IPS-NIHi11 (cell line): ENCODE measurements at places on chromosomes 4 and X.

GRCh38 chr4:88757776-88758175, 60.1 kb upstream of the NAP1L5 start:
- no peak for DNase-seq

- peak; percentile 54 for DNase-seq
Measured at GRCh38 chr4:3781193-3781886, 15.2 kb downstream of the ADRA2C start.

GRCh38 chr4:187227907-187228704, 504.4 kb upstream of the FAT1 start:
- DNase-seq, result no peak

- no peak for DNase-seq
Measured at GRCh38 chr4:122536001-122536400, 79.5 kb upstream of the IL2 start.

DNA sequence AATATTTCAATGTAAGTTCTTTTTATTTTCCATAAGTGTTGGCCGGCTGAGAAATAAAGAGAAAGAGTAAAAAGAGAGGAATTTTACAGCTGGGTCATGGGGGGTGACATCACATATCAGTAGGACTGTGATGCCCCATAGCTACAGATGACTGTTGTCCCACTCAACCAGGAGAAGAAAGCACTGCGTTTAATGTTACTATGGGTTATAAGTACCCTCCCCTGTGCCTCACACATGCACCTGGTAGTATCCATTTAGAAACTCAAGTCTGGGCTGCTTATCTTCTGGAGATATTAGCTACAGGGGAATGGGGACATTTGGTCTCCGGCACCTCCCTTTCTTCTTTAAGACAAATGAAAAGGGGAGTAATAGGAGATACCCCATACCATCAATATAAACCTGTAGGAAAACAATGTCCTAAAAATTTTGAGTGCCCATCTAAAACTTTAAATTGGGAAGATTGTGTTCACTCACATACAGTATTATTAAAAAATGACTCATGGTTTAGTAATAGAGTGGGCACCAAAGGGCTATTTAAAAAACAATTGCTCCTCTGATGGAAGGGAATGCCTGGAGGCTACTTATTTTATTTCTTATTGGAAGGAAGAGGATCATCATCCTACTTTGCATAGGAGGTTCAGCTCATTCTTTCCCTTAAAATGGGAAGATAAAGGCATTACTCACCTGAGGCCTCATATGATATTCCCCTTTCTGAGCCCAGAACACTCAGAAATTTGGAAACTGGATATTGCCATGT, 18.2 kb downstream of the UGT2B11 start:
- no peak for DNase-seq

GRCh38 chrX:16807976-16808542, 21.8 kb downstream of the TXLNG start:
- no peak for DNase-seq

GRCh38 chr4:26319949-26320537, 771 bp upstream of the RBPJ start:
- no peak for DNase-seq

GRCh38 chr4:147909225-147909624, 177.3 kb downstream of the ARHGAP10 start:
- peak; percentile 20 for DNase-seq

GRCh38 chr4:98828801-98829200, 100.1 kb downstream of the EIF4E start:
- DNase-seq, result peak; percentile 15

DNA sequence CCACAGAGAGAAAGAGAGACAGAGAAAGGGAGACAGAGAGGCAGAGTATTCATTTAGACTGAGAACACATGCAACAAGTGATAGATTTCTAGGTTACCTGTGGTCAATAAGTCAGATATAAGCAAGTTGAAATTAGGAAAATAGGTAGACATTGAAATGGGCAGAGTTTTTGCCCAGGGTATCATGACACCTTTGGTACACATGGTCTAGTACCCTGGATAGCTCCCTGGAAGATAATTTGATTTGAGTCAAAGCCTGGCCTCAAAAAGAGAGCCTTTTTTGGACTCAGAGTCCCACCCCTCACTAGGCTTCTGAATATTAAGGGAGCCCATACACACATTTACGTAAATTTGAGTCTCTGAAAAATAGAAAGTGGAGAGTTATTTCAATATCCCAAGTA, 4.0 kb upstream of the RPS6KA6 start:
- no peak for DNase-seq

GRCh38 chrX:118570209-118570608, 74.6 kb downstream of the DOCK11 start:
- DNase-seq, result no peak

DNA sequence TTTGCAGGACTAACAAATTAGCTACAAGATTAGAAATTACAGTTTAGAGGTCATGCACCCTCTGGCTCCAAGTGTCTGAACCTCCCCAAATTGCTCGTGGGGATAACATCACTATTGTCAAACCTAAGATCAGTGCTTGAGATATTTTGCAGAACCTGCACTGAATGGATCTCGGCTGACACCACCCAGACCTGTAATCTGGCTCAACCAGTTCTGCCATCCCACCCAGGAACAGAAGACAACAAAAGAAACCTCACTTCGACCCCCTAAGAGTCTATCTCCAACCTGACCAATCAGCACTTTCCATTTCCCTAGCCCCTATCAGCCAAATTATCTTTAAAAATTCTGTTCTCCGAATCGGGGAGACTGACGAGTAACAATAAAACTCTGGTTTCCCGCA, 318.7 kb downstream of the NAP1L3 start:
- no peak for DNase-seq

DNA sequence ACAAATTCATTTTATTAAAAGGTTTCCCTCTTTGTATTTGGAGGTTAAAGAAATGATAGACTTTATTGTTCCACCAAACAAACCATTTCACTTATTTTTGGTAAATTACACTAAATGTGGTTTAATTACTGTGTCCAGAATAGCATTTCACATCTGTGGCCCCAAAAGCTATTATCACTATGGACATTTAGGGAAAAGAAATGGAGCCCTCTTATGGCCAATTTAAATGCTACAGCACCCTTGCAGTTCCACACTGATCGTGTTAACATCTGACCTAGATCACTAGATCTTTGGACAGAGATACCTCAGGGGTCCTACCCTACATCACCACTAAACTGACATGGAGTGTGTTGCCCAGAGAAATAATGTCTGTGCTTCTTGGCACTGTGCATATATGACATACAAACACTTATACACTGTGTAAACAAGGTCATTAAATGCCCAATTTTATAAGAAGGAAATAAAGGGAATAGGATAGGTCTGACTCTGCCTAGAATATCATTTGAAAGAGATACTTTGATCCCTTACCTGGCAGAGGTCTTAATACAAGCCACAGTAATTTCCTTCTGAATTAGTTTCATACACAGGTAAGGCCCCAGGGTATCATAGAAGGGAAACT, 163.9 kb downstream of the KDR start:
- DNase-seq, result peak; percentile 39
